ENCODE measurements at places on chromosomes 5 and 9.

GRCh38 chr5:157672976-157673375, 1.6 kb downstream of the C5orf52 start:
- DNase-seq: no peak

DNA sequence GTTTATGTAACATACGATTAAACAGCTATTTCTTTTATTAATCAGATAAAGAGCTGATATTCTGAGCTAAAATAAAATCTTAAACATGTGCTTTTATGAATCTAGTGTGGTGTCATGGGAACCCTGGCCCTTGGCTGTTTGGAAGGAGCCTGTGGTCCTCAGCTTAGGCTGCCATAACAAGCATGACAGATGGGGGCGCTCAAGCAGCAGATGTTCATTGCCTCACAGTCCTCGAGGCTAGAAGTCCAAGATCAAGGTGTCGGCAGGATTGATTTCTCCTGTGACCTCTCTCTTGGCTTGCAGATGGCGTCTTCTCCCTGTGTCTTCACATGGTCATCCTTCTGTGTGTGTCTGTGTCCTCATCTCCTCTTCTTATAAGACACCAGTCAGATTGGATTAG, 448.2 kb downstream of the GADD45G start:
- no peak for DNase-seq

- peak; percentile 78 for DNase-seq
Measured at GRCh38 chr9:120344230-120344629, 235.7 kb downstream of the CDK5RAP2 start.

GRCh38 chr9:136808075-136808805, 492 bp downstream of the RABL6 start:
- no peak for DNase-seq

DNA sequence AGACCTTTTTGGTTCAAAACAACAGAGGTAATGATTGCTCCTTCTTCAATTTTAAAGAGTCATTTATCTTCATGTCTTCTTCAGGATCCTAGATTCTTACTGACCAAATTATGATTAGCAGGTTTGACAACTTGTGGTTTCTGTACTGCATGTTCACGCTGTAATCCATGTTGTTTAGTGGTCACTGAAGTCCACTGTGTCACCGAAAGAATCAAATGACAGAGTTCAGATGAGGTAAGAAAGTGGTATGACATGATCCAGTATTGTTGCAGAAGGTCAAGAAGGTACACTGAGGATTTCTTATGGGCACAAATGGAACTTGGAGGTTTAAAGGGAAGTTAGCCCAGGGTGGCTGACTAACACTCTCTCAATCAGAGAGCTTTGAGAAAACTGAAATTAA, 649.2 kb downstream of the EFNA5 start:
- DNase-seq: no peak

DNA sequence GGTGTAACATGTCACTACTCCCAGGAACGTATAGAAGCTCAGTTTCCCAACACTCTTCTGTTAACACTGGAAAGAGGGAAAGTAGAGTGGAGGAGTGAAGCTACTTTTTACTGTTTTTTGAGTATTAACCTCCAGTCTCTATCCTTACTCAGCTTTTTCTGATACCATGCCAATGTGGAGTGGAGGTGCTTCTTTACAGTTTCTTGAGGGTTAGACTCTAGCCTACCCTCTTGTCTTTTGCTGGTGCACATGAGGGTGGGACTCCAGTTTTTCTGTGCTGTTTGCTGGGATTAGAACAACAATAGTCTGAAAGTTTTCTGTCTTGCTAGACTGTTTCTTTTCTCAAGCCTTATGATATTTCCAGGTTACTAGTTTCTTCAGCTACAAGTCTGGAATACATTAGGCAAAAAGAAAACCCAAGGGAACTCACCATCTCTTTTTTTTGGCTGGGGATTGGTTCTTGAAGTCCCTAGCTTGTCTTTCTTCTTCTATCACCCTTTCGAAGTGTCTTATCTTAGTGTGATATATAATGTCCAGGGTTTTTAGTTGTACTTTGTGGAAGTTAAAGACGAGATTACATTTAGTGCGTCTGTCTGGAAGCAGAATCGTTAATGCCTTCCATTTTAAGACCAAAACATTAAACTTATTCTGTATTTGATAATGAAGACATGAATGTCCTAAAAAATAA, 35.9 kb downstream of the PRR16 start:
- DNase-seq: no peak

DNA sequence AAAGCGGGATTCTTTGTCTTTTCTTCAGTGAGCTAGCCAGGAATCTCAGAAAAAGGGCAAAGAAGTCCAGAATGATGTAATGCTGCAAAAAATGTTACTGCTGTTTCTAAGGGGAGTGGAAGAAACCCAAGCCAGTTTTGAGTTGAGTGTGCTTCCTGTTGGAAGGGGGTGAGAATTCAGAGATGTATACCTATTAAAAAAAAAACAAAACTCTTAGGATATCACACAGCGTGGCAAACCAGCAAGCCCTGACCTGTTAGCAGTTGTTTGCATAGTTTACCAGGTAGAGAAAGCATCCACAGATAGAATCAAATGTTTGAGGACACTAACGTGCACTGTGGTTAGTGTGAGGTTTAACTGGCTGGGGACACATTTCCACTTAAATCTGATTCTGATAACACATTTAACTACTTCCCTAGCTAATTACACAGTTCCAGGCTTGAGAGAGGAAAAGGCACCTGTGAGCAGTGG, 11.4 kb downstream of the BASP1 start:
- DNase-seq: peak; percentile 71

DNA sequence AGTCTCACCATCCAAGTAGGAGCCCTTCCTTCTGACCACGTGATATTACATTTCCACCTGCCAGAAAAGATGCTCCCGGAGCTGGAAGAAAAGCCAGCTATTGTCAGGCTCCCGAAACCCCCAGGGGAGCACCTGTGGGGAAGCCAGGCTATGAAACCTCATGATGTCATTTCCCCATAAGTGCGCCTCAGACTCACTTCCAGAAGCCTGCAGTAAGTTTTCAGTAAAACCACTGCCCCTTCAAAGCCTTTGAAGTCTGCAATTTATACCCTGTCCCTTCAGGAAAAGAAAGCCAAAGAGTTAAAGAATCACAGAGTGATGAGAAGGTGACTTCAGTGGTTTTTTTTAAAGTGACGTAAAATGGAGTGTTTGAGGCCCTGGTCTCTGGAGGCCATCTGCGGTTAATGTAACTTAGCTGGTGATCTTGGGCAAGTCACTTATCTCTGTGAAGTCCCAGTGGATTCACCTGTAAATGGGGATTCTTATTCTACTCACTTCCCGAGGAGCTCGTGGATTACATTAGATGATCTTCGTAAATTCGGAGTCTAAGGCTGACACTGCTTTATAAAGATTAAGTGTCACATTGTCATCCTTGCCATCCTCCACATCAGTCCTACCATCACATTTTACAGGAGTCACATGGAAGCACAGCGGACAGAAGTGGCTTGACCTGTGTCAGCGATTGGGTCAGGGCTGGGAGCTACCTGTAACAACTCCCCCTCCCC, 2.6 kb upstream of the SEMA6A start:
- DNase-seq: no peak

- no peak for DNase-seq
Measured at GRCh38 chr9:92974761-92975755, 27.7 kb downstream of the FGD3 start.

- DNase-seq: no peak
Measured at GRCh38 chr5:126359884-126360283, 63.3 kb upstream of the GRAMD2B start.

GRCh38 chr5:142754031-142754430, 16.1 kb upstream of the ARHGAP26 start:
- no peak for DNase-seq

DNA sequence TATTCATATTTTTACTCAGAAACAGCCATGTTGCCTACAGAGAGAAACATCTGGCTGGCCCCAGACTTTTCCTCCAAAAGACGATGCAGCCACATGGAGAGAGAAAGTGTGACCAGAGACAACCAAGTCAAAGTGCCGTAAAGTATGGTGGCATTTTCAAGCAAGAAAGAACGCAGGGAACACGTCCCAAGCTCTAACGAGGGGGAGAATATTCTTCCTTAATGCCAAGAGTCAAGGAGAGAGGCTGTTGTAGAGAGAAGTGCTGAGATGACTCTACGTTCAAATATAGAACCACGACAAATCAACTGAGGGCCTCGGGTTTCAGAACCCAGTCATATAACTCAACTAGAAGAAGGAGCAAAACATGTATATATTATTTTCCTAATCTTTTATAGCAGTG, 55.9 kb downstream of the FNBP1 start:
- no peak for DNase-seq

- no peak for DNase-seq
Measured at GRCh38 chr5:33846851-33847250, 44.9 kb downstream of the ADAMTS12 start.

DNA sequence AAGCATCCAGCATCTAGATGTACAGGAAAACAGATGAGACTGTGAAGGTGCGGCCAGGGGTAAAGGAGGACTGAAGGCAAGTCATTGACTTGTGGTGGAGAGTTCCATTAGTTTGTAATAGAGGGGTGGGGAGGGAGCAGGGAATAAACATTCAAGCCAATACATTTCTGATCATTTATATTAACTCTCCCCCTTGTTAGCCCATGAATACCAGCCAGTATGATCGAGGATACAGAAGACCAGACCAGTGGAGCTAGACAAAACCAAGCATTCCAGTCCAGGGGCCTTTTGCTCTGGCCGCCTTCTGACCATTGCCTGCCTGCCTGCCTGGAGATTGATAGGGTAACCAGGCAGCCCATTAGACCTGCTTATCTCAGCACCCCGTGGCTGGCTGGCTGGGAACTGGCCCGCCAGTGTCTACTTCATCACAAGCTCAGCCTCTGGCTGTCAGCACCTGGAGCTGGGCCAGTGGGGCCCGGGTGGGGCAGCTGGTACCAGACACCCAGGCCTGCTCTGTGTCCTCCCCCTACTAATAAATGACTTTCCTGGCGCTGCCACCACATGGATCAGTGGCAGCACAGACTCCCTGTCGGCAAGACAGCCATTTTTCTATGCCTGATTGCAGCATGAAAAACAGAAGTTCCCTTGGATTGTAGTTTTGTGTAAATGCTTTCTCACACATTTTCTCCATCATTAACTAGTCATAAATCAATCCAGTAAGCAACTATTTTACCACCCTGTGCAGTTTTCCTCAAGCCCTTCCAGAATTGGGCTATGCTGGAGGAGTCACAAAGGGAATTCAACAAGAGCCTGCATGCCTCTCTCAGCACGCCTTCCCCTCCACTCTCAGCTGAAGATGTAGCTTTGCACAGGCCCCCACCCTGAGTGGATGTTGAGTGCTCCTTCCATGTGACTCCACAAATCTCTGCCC, 181.3 kb downstream of the SNCAIP start:
- peak; percentile 24 for DNase-seq

GRCh38 chr5:115961381-115962238, 665 bp upstream of the LVRN start:
- peak; percentile 68 for DNase-seq

DNA sequence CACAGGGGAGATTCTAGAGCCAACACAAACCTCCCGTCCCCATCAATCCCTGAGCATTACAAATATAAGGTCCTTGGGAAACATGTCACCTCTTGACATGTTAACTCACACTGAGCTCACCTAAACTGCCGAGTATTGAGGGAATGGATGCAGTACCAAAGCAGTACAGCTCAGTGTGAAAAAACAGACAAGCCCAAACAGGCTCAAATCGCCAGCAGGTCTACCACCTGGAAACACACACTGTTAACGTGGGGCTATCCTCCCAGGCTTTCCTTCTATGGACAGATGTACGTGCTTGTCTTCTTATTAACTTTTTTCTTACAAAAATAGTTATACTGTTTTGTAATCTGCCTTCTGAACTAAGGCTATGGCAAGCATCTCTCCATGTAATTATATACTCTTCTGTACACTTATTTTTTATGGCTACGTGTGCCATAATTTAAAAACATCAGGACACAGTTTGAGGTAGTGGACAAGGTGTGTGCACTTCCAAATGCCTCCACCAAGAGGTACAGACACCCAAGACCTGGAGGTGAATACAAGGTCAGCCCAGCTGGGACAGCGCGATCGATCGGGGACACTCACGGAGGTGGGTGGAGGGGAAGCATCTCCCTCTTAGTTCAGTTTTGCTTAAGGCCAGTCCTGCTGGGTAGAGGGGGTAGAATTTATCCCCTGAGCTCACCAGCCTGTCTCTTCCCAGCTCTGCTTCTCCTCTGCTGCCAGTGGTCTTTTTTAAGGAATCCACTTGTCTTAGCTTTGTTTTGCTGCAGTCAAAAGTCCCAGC, 76.5 kb downstream of the DAP start:
- no peak for DNase-seq

GRCh38 chr9:128396970-128397613, 23.6 kb upstream of the CERCAM start:
- DNase-seq: no peak

- peak; percentile 22 for DNase-seq
Measured at GRCh38 chr5:139100825-139101224, 97.3 kb downstream of the SIL1 start.

DNA sequence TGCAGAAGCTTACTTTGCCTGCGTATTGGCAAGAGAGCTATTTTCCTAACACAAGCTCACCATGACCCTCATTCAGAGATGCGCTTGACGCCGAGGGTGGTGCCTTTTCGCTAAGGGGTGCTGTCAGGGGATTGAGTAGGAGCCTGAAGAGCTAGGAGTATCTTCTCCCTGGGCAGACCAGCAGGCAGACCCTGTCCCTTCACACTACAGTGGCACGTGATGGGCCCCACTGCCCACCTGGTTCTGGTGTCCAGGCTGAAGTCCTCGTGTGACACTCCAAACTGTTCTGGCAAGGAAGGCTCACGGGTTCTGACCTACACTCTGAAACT, 198.3 kb downstream of the AUH start:
- no peak for DNase-seq

DNA sequence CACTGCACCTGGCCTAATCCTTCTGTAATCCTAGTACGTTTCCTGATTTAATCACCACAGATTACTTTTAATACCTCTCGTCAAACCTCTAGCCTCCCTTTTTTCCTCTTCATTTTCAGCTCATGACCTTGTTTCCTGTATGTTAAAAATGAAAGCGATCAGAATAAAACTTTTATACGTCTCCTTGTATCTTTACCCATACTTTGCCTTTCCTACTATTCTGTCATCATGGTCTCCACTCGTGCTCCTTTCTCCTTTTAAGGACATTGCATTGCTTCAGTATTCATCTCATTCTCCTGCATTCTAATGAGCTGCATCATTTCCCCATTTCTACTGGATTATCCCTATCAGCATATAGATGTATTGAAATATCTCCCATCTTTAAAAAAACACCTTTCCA, 8.5 kb downstream of the CDC42SE2 start:
- peak; percentile 65 for DNase-seq

GRCh38 chr9:87370049-87370685, 127.5 kb upstream of the DAPK1 start:
- DNase-seq: no peak
